ENCODE measurements at places on chromosomes 5 and 9.

DNA sequence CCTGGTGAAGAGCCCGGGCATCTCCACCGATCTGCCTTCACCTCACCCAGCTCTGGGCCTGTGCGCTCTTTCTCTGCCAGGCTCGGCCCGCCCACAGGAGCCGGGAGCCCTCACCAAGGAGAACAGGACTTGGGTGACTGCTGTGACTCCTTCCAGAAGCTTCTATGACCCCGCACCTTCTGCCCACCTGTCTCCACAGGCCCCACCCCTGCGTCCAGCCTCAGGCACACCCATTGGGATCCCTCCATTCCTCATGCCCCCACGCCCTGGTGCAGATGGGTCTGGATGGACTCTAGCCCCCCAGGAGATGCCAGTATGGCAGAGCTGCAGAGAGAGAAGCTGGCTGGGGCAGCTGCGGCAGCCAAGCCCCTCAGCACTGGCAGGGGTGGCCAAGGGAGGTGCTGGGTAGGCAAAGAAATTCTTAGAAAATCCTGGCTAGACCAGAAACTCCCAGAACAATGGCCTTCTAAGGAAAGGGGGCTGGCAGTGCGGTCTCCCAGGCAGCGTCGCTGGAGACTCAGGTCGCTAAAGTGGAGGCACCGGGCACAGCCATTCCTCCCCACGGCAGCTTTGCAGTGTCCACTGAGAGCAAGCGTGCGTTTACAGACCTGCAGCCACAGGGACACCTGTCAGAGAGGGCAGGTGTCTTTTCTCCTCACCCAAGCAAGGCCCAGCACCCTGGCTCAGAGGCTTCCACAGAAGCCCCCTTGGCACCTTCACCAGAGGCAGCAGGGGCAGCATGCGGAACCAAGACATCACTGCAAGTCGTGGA lies 17.3 kb downstream of the LPCAT1 start:
- DNase-seq, result no peak

DNA sequence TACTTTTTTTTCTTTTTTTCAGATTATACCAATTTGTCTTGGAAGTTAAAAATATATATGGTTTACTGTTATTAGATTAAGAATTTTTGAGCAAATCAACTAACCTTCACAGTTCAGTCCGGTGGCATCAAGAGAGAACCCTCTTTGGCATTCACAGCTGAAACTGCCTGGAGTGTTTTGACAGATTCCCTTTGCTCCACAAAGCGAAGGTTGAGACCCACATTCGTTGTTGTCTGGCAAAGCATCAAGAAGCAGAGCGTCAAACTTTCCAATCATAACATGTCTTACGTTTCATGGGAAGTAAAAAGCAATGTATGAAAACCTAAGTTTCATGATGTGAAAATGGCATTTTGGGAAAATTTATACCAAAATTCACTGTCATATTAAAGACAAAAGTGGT lies 190.2 kb downstream of the SLC12A2 start:
- no peak for DNase-seq

- peak; percentile 59 for DNase-seq
These were observed 18.1 kb downstream of the LPCAT1 start for GRCh38 chr5:1505506-1506241.

DNA sequence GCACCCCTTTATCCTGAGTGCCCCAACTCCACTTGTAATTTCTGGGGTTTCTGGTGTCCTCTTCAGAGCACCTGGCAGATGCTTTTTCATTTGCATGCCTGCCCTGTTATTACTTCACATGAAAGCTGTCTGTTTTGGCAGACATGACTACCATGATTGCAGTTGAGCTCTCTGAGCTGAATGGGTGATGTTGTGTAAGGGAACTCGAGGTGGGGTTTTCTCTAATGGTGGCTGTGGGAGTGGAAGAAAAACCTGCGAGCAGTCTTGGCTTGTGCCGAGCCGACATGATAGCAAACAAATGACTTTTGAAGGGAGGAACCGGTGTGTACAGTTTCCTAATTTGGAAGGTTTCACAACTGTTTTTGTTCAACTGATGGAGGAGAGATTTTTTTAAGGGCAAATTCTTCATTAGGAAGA lies 196.2 kb downstream of the AOPEP start:
- peak; percentile 7 for DNase-seq

GRCh38 chr5:166341740-166342337 lies 1949.6 kb upstream of the WWC1 start:
- no peak for DNase-seq

DNA sequence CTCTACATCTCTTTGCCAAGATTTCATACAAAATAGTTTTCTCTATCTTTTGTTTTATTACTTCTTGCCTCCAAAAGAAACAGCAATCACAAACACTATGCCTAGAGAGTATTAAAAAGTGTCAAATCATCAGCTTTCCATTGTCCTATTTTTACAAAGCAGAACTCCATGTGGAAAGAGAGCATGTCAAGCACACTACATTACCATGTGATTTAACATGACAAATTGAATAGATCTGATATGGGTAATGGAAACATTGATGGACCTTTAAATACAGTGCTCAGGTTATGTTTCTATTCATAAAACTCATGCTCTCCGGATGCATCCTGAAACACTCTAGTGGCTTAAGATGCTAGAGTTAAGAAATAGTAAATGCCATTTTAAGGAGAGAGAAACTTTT lies 791.4 kb upstream of the CTNND2 start:
- DNase-seq, result no peak

- DNase-seq, result no peak
These were observed 11.1 kb upstream of the ARAP3 start for GRCh38 chr5:141692919-141693725.

DNA sequence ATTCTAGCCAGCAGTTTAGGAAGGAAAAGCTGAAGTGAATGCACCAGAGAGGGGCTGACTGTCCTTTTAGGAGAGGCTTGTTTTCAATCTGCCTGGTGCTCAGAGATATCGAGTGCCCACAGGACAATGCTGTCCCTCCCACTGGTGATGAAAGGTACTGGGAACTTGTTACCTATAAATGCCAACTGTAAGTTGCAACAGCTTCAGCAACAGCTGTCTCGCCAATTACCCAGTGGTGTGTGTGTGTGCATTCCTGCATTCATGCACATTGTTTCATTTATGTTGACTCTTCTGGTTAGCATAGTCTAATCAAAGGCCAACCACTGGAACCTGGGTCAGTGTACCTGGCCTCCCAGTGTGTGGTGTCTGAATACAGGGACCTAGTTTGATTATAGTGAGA lies 161.1 kb downstream of the CSNK1G3 start:
- no peak for DNase-seq

GRCh38 chr9:28177142-28177541 lies 603.9 kb upstream of the C9orf72 start:
- no peak for DNase-seq
